Stimulated activated CD4-positive, alpha-beta T cell treated with anti-CD3 and anti-CD28 coated beads, Interleukin-2, amount 100 ng/mL, for 4 hours (primary cell): ENCODE measurements at places on chromosomes 7 and 10.

DNA sequence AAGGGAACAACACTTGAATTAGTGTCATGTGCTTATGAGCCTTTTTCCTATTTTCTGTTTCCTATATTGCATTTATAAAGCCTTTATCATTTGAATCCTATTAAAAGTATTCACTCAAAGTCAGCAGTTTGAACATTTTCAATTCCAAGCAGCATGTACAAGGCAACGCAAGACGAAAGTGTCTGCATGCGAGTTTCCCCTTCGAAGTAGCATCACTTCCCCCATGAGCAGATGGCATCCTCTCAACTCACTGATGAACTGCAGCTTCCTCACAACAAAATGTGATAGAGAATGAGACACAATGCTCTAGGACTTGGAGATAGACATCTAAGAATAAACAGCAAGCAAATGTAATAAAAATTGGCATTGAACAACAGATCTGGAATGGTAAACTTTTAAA, 270.7 kb downstream of the PRPF18 start:
- no peak for DNase-seq

DNA sequence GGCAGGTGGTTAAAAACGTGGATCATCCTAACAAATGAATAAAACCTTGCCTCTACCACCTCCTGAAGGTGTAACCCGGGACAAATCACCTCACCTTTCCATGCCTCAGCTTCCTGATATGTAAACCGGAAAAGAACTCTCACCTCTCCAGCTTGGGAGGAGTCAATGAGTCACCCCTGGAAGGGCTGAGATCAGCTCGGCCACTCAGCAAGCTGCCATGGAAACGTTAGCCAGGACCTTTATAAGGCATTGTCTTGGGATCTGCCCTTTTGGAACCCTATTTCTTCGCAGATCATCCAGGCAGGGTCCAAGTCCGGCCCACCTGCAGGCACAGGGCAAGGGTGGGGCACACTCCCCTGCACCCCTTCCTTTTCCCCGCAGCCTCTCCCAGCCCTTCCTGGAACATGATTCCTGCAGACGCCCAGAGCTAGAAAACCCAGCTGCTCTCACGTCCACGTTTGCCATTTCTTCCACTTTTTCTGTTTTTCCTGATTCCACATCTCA, 81.6 kb upstream of the PFKP start:
- DNase-seq, result no peak

DNA sequence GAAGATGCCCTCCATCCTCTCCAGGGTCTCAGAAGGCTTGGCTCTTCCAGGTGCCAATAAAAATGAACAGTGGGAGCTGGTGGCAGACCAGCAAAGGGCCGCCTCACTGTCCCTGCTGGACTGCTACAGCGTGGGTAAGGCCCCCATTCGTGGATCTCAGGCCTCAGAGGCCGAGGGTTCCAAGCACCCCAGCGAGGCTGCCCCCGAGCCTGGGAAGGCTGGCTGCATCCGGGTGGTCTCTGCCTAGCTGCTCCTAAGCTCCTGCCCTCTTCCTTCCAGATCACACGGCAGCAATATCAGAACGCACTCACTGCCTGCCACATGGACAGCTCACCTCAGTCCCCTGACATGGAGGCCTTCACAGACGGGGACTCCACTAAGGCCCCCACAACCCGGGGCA, 42.9 kb downstream of the GOT1 start:
- no peak for DNase-seq

DNA sequence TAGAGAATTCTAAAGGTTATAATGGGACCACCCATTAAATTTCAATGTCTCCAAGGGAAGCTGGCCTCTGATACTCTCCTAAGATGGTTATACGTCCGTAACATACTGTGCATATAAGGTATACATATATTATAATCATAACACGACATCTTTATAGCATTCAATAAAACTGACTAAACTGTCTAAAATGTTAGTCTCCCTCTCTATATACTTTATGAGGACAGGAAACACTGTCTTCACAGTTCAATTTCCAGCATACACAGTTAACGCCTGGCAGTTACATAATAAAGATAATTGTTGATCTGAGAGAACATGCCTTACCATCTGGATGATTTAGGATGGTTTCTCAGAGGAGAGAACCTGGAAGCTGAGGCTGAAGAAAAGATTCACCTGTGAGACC, 1.2 kb upstream of the ORC5 start:
- no peak for DNase-seq

GRCh38 chr10:85623342-85623741, 743.3 kb downstream of the GRID1 start:
- DNase-seq, result no peak

DNA sequence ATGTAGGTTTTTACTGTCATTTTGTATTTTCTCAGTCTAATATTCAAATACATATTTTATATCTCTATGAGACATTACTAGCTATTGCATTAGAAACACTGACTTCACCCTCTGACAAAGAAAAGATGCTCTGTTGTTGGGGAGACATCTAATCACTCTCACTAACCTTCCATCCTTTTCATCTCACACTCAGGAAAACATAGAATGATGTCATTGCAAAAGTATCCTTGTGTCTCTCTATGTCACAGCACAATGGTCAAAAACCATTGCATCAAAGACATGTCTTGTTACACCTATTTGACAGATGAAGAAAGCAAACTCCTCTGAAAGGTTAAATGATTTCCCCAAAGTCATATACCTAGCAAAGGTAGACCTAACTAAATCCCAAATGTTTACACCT, 231.3 kb upstream of the PTN start:
- no peak for DNase-seq

- no peak for DNase-seq
These were observed 92.6 kb downstream of the JAZF1 start for GRCh38 chr7:28088032-28088431.
